ENCODE measurements at places on chromosomes 1 and 21.

DNA sequence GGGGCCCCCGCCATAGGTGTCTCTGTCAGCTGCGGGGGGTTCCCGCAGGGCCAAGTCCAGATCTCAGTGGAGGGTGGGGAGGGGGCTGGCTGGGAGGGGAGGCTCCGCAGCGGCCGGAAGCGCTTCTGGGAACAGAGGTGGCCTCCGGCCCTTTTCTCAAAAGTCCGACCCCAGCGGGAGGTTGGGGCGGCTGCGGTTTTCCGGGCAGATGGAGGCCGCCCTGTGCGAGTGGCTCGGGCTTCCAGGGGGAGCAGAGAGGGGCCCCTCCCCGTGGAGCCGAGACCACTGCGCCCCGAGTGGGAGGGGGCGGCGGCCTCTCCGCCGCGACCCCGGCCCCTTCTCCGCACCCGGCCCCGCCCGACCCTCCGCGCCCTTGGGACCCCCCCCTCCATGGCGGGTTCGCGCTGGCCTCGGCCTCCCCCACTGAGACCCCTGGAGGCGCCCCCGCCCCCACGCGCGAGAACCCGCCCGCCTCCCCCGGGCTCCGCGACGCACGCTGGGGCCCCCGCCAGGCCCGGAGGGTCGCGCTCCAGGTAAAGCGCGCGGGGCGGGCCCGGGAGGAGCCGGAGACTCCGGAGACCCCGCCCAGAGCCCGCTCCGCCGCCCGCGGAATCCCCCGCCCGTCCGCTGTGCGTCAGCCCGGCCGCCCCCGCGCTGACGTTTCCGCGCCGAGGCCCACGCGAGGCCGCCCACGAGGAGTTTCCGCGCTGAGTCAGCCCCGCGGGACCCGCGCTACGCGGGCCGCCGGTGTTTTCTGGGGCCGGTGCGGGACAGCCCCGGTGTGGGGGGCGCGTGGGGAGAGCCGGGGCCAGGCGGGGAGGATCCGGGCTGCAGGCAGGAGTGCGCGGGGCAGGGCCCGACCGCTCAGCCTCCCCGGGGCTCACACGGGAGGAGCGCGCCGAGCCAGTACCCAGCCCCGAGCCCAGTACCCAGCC is 5.2 kb downstream of the TNFRSF18 start:
- peak; percentile 29 for DNase-seq

DNA sequence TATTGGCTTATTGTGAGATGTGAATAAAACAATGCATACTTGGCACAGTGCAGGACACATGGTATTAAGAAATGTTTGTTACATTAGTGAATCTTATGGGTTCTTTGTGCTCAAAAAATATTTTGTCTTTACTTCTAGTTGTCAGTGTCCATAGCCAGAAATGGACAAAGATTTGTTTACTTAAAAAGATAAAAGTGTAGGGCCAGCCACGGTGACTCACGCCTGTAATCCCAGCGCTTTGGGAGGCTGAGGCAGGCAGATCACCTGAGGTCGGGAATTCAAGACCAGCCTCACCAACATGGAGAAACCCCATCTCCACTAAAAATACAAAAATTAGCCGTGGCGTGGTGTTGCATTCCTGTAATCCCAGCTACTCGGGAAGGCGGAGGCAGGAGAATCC is 654.6 kb upstream of the NEGR1 start:
- no peak for DNase-seq

DNA sequence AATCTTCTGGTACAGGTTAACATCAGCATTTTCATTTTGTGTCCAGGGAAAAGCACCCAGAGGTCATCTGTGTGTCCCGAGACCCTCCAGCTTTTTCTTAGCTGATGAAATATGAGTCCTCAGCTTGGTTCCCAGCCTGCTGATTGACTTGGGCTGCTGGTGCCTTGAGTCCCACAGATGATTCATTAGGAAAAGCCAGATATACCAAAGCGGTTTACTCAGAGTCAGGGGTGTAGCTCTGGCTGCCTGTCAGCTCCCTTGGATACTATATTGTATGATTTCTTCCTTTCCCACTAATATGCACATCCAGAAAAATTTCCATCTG is 43.7 kb upstream of the MAB21L3 start:
- peak; percentile 85 for DNase-seq

GRCh38 chr1:14363707-14364413 is 234.6 kb upstream of the KAZN start:
- peak; percentile 13 for DNase-seq

DNA sequence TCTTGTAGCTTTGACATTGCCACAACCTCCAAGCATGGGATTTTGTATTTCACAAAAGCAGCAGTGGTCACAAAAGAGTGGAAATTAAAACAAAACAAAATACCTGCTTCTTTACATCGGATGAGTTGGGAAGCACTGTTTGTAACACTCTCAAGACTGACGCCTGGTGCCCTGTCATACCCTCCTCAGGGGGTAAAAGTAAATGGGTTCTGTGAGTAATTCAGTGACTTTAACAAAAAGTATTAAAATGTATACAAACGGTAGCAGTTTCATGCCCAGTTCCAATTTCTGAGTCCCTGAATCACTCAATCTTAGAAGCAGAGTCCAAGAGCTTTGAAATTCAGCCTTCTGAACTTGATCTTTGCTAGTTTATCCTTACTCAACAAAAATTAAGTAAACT is 152.5 kb downstream of the TIAM1 start:
- no peak for DNase-seq

- DNase-seq = no peak
Measured at GRCh38 chr1:235423214-235423652, 56.0 kb downstream of the TBCE start.
